ENCODE measurements at places on chromosomes 1 and 21. TPM values are rescaled to one million over a fixed set of nuclear protein-coding genes. Genes with fewer than 3 reads are reported as not detected.

Gene HES4
- total RNA-seq: 19.5 TPM

Gene ELAVL4
- total RNA-seq: 1.2 TPM

Gene LDLRAD1
- total RNA-seq: not detected

Gene MCOLN2
- total RNA-seq: 87.3 TPM

Gene OR6K3
- total RNA-seq: not detected

Gene EPHA10
- total RNA-seq: 62.5 TPM

Gene AADACL3
- total RNA-seq: not detected
